ENCODE measurements at places on chromosomes 7 and 10. TPM values are rescaled to one million over a fixed set of nuclear protein-coding genes. Genes with fewer than 3 reads are reported as not detected.

KCNH2 gene
- 25.3 TPM for total RNA-seq

- no peak for DNase-seq
Observed at GRCh38 chr7:8435590-8436545, 2.5 kb downstream of the NXPH1 start.

NEURL1 gene
- total RNA-seq: 0.24 TPM

DNA sequence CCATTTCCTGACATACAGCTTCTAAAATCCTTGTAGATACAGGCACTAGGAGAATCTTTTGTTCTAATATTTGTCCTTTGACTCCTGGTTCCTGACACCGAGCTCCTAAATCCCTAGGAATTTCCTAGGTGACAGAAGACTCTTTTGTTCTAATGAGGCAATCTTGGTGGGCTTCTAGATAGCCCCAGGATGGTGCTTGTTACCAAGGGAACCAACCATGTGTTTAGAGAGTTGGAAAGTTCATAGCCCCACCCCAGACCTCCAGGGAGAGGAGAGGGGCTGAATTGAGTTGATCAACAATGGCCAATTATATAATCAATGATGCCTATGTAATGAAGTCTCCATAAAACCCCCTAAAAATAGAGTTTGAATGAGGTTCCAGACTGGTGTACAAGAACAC is 145.1 kb downstream of the JMJD1C start:
- DNase-seq: no peak

CC2D2B gene
- 14.4 TPM for total RNA-seq

DNA sequence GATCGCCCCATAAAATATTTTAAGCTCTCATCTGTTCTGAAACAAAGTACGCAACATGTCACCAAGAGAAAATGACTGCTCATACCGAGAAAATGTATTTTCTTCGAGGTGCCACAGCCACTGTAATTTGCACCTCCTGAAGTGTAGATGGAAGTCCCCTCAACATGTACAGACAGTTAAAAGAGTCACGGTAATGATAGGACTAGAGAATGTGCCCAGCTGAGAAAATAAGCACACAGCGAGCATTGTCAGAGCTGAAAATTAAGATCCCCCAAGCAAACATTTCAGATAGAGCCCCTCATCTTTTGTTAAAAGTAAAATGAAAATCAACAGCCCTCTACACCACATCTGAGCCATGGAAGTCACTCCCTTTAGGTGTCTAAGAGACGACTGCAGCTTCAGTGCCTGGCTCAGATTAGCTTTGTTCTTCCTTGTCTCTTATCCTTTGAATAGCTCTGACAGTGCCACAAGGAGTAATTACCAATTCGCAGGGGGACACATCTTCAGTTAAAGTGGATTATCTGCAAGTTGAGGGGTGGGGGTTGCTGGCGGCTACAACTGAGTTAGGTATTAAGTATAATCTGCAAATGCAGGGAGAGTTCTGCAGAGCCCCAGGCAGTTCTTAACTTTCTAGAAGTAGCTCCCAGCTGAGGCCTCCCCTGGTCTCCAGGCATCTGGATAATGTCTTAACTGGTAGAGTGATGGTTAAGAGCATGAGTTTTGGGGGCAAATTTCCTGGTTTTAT is 222.7 kb upstream of the C7orf33 start:
- DNase-seq: no peak

Measured in umbilical cord (tissue), 2 donors.